HTR-8/SVneo (cell line): ENCODE measurements at places on chromosomes 13 and 19.

DNA sequence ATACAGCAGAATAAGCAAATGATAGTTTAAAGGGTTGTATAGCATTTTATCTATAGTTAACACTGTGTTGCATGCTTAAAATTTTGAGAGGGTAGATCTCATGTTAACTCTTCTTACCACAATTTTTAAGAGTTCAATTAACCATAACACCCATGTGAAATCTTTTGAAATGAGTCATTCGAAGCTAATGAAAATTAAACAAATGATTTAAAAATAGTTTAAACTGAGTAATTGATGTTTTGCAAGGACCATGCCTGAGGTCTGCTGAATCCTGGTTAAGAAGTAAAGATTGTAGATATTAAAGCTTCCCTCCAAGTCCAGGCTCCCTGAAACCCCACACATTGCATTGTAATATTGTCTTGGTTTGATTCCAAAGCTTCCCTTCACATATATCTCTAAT, 176.7 kb upstream of the RNF113B start:
- DNase-seq, result no peak

DNA sequence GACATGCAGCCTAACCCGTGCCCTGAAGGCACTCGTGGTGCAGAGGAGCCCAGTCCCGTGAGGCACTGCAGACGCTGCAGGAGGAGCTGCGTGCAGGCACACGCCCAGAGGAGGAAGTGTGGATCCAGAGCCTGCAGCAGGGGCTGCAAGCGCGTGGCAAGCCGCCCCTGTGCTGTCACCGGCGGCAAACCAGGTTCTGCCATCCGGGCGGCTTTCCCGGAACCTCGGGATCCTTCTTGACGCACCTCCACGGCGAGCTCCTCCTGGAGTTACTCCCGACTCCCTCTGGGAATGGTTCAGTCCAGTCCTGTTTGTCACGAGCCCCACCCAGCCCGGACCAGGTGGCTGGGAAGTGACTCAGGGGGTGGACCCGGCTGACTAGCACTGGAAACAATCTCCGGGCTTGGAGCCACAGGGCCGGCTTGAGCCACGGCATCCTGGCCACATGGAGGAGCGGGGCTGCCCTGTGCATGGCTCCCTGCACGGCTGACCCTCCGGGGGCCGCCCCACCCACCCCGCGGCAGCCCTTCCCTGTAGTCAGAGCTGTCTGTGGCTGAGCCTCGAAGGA, 10.2 kb downstream of the DPP9 start:
- peak; percentile 91 for DNase-seq

DNA sequence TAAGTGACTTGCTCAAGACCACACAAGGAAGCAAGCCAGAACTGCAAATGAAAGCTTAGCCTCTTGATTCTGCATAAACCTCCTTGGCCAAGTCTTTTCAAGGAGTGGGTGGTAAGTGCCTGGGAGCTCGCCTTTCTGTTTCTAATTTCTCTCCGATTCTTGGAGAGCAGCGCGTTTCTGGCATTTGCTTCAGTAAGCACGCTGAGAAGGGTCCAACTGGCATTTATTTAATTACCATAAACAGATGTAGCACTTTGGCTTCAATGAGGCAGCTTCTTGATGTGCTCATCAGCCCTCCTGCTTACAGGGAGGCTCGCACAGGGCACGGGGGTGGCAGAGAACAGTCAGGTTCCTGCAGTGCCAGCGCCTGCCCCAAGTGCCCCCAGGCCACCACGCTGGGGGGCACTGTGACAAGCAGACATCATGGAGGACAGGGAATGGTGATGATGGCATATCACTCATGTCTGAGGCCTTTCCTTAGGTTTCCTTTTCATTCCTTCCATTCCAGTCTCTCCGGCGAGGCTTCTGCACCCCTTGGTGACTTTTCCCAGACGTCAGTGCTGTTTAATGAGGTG, 13.3 kb downstream of the SIAH3 start:
- no peak for DNase-seq

DNA sequence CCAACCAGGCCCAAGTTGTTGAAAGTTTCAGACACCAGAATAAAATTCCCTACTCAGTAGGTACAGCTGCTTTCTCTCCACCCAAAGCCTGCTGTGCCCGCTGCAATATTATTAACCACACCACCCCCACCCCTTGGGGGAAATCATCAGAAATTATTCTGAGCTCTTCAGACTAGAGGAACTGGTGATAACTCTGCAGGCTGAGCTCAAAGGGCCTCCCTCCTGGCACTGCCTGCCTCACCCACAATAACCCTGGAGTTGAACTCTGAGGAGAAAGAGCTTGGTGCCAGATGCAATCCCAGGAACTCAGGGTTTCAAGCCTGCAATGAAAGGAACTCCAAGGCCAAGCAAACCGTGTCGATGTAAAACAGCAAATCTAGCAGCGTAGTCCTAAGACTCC, 381.7 kb upstream of the ZNF507 start:
- DNase-seq, result no peak

- no peak for DNase-seq
Measured at GRCh38 chr19:4504297-4504701, 14.0 kb downstream of the PLIN4 start.

GRCh38 chr13:75480671-75481175, 1.2 kb downstream of the TBC1D4 start:
- no peak for DNase-seq

- no peak for DNase-seq
Measured at GRCh38 chr19:7560255-7560654, 24.7 kb downstream of the PNPLA6 start.

DNA sequence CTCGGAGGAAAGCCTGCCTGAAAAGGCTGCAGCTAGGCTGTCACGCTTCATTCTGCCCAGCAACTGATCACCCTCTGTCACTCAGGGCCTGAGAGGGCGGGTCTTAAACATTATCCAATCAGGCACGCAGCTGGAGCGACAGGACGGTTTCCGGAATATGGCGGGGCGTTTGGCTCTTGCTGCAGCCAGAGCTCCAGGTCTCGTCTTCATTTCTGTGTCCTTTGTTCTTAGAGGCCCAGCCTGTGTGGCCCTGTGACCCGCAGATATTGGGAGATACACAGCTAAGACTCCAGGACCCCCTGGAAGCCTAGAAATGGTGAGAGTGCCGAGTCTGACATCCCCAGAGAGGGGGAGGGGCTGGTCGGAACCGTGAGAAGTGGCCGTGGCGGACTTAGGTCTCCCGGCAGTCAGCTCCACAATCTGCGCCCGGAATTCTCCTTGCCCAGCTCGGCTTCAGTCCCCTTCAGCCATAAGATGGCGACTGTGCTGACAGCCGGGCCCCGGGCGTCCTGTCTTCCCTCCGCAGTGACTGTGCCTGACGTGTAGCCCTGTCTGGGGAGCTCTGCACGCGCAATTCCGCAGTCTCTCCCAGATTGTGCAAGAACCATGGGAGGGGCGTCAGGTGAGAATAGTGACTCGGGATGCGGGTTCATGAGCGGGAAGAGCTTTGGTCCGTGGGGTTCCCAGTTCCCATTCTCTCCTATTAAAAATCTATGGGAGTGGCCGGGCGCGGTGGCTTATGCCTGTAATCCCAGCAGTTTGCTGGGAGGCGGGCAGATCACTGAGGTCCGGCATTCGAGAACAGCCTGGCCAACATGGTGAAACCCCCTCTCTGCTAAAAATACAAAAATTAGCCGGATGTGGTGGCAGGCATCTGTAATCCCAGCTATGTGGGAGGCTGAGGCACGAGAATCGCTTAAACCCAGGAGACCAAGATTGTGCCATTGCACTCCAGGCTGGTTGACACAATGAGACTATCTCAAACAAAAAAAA, at the start of gene ZNF429:
ZNF429 (plus strand) TSS at position 144 of the 993 bp plus-strand sequence; CDS start at position 314, 170 bp downstream.
- peak; percentile 91 for DNase-seq

DNA sequence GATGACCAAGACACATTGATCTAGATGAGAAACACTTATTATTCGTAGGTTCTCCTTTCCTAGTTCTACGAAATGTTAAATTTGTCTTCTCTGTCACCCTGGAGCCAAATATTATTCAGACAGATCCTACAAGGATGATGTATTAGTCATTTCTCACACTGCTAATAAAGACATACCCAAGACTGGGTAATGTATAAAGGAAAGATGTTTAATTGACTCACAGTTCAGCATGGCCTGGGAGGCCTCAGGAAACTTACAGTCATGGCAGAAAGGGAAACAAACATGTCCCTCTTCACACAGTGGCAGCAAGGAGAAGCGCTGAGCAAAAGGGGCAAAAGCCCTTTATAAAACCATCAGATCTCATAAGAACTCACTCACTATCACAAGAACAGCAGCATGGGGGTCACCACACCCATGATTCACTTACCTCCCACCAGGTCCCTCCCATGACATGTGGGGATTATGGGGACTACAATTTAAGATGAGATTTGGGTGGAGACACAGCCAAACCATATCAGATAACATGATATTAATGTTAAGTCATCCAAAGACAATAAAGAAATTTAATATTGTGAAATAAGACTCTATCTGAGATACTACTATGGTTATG, 1248.8 kb upstream of the SLC10A2 start:
- no peak for DNase-seq

- no peak for DNase-seq
Measured at GRCh38 chr19:13040232-13040947, 45.1 kb downstream of the NFIX start.

DNA sequence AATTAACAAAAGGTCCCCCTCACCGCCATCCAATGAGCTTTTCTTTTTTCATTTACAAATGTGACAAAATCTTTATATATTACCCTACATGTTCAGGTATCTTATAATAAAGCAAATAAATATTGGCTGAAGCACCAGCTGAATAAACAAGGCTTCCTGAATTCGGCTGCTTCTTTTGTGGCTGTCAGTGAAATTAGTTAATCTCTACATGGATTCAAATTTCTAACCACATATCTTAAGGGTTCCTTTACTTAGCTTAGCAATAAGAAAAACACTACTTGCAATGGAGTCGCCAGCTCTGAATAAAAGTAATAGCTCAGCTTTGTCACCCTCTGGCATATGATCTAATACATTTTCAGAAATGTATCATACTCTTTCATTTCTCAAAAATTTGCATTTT, 104.3 kb downstream of the CCNA1 start:
- DNase-seq, result no peak

GRCh38 chr13:51380269-51380668, 40.8 kb downstream of the SERPINE3 start:
- DNase-seq, result no peak

GRCh38 chr13:63463782-63464610, 2048.3 kb upstream of the PCDH20 start:
- no peak for DNase-seq

- DNase-seq, result no peak
Measured at GRCh38 chr19:47545061-47545948, 27.6 kb downstream of the ZNF541 start.

DNA sequence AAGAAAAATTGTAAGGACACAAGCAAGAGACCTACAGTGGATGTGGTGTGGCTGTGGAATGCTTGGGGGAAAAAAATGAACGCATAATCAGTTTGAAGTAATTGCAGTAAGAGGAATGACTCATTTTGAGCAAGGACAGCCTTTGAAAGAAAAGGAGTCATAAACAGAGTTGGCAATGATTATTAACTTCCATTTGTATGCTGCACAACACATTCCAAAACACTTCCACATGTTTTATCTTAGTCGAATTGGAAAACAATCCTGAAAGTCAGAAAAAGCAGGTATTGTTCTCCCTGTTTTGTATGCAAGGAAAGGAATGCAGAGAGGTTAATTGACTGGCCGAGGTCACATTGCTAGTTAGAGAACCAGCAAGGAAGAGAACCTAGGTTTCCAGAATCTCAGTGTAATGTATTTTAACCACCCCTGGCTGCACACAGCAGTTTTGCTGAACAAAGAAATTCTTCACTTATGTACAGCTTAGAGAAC, 630.0 kb upstream of the MIR17HG start:
- no peak for DNase-seq

- DNase-seq, result no peak
Measured at GRCh38 chr19:32130332-32130731, 215.1 kb upstream of the ZNF507 start.

DNA sequence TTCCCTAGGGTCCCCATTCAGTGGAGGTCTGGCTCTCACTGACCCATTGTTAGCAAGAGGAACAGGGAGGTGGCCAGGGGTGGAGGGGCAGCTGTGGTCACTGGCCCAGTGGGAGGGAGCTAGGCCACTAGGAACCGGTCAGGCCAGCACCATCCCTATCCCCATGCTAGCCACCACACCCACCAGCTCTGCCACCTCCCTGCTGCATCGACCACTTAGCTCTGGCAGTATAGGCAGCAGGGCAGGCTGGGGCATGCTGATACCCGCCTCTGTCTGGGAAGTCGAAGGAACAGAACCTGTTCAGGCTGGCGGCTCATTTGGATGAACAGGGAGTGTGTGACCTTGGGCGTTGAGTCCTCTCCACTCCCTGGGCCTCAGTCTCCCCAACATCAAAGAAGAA, 4.7 kb downstream of the PPP1R13L start:
- DNase-seq, result no peak

DNA sequence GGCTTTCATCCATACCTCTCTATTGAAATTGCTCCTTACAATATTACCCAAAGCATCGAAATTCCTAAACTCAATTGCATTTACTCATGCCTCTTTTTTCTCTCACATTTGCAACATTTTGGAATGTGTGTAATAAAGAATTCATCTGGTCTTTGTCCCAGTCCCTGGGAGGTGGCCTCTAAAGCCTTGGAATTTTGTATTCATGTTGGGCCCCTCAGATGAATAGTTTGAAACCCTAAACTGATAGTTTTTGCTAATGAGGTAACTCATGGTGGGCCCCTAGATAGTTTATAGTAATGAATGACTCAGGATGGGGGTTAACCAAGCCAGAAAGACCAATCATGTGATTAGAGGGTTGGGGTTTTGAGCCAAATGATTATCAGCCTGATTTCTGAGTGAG, 490.4 kb downstream of the DIAPH3 start:
- no peak for DNase-seq

GRCh38 chr13:82294226-82294625, 1588.0 kb downstream of the SLITRK1 start:
- no peak for DNase-seq

DNA sequence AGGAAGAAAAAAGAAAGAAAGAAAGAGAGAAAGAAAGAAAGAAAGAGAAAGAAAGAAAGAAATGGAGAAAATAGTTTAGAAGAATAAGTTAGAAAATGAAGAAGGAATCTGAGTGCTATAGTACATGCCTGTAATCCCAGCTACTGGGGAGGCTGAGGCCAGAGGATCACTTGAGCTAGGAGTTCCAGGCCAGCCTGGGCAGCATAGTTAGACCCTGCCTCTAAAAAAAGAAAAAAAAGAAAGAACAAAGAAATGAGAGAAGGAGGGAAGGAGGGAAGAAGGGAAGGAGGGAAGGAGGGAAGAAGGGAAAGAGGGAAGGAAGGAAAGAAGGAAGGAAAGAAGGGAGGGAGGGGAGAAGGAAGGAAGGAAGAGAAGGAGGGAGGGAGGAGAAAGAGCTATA, 1339.8 kb downstream of the OLFM4 start:
- DNase-seq, result no peak

GRCh38 chr13:30895773-30896172, 10.3 kb upstream of the MEDAG start:
- peak; percentile 57 for DNase-seq

DNA sequence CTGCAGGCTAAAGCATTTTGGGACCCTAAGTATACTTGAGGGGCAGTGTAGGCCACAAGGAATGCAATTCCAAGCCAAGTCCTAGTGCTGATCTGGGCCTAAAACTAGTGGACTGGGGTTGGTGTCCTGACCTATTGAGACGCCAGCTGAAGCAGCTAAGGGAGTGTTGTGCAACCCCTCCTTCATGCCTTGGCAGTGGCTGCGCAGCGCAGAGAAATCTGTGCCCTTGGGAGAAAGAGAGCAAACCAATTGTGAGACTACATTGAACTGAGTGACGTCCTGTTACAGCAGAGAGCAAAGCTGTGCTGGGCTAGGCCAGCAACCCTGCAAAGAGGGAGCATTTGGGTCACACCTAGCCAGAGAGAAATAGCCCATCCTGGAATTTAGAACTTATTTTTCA, 2715.0 kb upstream of the PCDH20 start:
- DNase-seq, result no peak
